ENCODE measurements at places on chromosomes 16 and 17.

DNA sequence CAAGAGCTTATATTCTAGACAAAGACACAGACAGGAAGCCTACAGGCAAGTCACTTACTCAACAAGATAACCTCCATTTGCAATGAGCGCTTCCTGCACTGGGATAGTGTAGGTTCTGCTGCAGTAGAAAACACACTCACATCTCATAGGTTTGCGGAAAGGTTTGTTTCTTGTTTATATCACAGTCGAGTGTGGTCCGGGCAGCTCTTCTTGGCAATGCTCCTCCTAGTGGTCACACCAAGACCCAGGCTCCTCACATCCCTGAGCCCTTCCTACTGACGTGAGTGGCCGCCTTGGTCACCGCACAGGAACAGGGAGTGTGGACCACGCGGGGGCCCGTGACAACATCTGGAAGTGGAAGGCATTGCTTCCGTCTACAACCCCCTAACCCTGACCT is 48.0 kb upstream of the RBFOX3 start:
- no peak for DNase-seq

- no peak for DNase-seq
These were observed 14.3 kb upstream of the NUBP1 start for GRCh38 chr16:10729104-10730048.

GRCh38 chr17:3697103-3697476 is 1.1 kb upstream of the P2RX5 start:
- no peak for DNase-seq

DNA sequence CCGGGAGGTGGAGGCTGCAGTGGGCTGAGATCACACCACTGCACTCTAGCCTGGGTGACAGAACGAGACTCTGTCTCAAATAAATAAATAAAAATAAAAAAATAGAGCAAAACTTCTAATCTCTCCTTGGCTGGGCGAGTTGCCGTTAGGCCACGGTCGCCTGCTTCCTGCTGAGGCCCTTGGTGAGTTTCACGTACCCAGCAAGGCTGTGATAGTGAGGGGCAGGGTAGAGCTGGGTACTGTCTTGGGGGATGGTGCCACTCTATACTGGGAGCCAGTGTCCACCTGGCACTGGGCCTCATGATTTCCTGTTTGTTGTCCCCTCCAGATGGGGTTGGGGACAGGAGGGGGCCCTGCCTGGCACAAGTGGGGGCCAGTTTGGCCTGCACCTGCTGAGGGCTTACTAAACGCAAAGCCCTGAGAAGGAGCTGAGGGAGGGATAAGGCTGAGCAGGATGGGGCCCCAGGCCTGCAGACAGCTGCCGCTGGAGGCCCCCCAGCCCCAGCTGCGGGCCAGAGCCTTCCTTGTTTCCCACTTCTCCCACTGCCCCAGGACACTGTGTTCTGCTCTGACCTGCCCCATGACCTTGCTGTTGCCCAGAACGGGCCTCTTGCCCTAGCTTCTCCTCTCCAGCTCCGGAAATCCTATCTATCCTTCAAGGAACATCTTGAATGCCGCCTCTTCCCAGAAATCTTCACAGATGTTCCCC is 25.4 kb downstream of the GJD3 start:
- DNase-seq: no peak

DNA sequence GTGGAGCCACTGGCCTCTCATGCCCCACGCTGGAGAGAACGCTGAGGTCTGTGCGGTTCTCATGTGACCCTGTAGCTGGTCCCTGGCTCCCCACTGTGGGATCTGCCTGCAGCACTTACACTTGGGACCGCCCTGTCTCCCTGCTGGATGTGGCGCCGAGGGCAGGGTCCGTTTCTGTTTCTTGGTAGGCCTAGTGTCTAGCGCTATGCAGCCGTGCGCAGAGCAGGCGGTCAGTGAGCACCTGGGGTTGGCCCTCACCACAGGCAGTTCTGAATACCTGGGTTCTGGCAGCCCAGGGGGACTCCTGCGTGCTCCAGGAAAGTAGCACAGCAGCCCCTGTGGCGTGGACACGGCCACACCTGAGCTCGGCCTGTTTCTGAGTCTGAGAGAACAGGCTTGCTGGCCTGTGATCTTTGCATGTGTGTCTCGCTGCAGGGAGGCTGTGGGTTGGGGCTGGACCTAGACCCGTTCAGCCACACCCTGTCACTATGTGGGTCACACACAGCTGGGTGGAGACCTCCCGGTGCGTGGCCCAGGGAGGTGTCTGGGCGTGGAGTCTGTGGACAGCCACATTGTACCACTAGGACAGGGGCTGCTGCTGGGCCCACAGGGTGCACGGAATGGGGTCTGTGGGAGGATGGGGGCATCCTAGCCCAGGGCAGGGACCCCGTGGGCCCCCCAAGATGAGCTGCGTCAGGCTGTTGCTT is 2.8 kb downstream of the CAPN15 start:
- no peak for DNase-seq
